ENCODE measurements at places on chromosomes 6 and 20.

- DNase-seq: no peak
These were observed 41.6 kb upstream of the RAB23 start for GRCh38 chr6:57263739-57264138.

- DNase-seq: no peak
These were observed 628.3 kb downstream of the MMUT start for GRCh38 chr6:48834706-48835105.

DNA sequence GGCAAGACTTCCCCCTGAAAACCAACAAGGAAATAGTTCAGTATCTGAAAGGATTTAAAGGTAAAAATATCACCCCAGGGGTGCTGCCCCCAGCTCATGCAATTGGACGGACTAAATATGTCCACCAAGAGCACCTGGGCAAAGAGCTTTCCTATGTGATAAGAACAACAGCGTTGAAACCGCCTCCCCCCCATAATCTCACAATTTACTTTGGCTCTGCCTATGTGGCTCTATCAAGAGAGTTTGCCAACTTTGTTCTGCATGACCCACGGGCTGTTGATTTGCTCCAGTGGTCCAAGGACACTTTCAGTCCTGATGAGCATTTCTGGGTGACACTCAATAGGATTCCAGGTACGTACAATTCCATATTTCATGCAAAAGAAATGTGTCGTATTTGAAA lies 35.8 kb downstream of the GCNT2 start:
- no peak for DNase-seq

DNA sequence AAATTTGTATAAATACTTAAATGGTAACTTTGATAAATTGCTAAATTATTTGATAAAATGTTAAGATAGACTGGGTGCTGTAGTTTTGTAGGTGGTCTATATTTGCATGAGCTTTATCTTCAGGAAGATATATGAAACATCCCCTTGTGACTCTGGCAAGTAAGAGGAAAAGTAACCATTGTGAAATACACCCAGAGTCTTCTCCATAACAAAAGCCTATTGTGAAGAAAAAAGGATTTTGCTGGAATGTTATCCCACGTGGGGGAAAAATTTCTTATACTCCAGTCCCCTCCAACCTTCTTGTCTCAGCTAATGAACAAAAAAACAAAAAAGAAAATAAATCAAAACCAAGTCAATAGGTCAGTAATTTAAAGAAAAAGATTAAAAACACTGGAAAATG lies 600.7 kb downstream of the HDGFL1 start:
- no peak for DNase-seq

GRCh38 chr6:129141499-129141898 lies 258.6 kb downstream of the LAMA2 start:
- no peak for DNase-seq

DNA sequence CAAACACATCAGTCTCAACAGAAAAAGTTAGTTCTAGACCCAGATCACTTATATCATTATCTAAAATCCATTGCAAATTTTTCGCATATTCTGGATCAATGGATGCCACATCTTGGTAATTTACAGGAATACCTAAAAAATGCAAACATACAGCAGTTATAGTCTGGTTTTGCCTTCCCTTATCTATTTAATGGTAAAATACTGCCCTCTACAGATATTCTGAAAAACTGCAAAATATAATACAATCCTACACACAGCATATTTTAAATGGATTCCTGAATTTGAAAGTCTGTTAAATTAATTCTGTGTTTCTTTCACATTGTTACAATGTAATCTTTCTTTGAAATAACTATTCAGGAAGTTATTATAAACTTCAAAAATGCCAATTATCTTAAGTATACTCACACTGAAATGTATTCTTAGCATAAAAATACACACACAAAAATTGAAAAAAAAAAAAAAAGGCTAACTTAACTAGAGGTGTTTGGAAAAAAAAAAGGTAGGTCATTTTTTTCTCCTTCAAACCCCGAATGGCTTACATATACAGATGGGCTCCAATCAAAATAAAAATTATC lies 88.4 kb downstream of the HACE1 start:
- DNase-seq: peak; percentile 9

- peak; percentile 71 for DNase-seq
These were observed 10.3 kb downstream of the MTO1 start for GRCh38 chr6:73471686-73472290.

GRCh38 chr20:9322661-9323060 lies 191.7 kb upstream of the LAMP5 start:
- no peak for DNase-seq

- no peak for DNase-seq
These were observed 556.8 kb upstream of the PTCHD4 start for GRCh38 chr6:48667797-48668196.

DNA sequence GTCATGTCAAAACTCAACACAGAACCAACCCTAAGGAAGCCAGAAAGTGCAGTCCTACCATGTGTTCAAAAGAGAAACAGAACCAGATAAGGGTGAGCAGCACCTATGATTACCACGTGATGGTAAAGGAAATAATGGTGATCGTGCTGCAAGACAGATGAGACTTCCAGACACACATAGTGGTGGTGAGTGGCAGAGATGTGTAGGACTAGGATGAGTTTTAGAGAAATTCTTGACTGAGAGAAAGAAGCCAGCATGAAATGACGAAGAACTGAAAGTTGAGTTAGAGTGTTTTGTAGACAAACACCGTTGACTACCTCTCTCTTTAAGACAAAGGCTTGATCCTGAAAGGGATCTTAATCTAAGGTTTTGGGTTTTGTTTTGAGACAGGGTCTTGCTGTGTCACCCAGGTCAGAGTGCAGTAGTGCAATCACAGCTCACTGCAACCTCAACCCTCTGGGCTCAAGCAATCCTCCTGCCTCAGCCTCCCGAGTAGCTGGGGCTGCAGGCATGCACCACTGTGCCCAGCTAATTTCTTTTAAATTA lies 10.6 kb upstream of the BTBD9 start:
- DNase-seq: no peak

GRCh38 chr20:20546402-20546801 lies 166.0 kb downstream of the RALGAPA2 start:
- DNase-seq: no peak

GRCh38 chr6:38753707-38754106 lies 38.6 kb downstream of the DNAH8 start:
- no peak for DNase-seq

- no peak for DNase-seq
These were observed 85.7 kb upstream of the CDH4 start for GRCh38 chr20:61166324-61166723.

- no peak for DNase-seq
These were observed 58.7 kb downstream of the BANF2 start for GRCh38 chr20:17758512-17758911.

DNA sequence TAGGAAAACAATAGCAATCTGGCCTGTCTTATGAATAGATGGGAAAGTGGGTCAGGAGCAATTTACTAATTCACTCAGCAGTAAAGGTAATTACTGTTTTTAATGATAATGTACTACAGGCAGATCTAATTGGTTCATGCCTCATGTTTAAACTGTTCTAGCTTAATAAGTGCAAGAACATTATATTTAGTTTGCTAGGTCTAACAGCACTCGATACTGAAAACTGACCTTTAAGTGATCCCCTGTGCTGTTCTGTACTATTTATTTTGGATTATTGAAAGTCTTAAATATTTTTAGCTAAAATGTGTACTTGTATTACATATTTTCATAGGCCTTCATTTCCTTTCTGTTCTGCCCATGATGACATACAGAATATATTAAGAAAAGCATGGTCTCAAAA lies 998.0 kb upstream of the GJE1 start:
- DNase-seq: no peak

- DNase-seq: no peak
These were observed 236.0 kb downstream of the TBXT start for GRCh38 chr6:165931675-165932074.

DNA sequence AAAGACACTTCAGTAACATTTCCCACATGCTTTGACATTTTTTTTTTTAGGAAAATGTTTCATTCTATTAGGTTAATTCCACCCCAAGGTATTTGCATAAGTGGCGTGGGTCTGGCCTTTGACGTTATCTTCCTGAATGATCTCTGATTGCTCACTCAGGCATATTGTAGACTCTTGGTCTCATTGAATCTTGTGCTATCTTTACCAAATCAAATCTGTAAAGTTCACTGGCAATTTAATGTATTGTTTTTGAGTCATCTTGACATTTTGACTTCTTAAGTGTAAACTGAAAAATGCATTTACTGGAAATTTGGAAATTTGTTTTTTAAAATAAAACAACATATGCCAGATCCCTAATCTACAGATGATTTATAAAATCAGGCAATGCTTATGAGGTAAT lies 16.0 kb upstream of the VIP start:
- DNase-seq: no peak

DNA sequence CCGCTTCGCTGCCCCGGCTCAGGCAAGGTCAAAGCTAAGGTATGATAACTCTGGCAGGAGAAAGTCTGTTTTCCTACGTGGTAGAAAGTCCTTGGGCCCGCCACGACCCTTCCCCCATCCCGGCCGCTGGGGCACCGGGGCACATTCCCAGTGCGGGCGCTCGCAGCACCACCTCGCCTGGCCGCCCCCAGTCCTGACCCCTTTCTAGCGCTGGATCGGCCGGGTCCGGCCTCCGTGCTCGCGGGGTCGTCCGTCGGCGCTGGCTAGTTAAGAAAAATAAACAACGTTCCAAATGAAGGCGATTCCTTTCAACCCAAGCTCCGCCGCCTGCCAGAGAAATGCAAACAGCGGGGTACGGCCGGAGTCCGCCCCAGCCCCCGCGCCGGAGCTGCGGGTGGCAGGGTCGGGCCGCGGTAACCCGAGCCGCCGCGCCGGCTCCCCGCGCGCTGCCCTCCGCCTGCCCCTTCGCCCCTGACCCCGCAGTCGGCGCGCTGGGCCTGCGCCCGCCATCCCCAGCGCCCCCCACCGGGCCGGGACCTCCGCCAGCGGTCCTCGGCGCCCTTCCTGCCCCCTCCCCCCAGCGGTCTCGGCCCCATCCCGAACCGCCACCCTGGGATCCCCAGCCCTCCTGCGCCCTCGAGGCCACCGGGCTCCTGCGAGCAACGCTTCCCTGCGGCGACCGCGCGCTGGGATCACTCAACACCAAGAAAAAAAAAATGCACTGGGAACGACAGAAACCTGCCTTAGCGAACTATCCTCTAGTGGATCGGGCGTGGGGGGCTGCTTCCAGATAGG lies 37.6 kb downstream of the NCR2 start:
- no peak for DNase-seq

GRCh38 chr20:51491393-51491792 lies 51.1 kb downstream of the NFATC2 start:
- DNase-seq: no peak

- DNase-seq: no peak
These were observed 177.0 kb upstream of the MMS22L start for GRCh38 chr6:97459986-97460385.

- DNase-seq: peak; percentile 28
These were observed 22.2 kb downstream of the CARMIL1 start for GRCh38 chr6:25301362-25301761.

DNA sequence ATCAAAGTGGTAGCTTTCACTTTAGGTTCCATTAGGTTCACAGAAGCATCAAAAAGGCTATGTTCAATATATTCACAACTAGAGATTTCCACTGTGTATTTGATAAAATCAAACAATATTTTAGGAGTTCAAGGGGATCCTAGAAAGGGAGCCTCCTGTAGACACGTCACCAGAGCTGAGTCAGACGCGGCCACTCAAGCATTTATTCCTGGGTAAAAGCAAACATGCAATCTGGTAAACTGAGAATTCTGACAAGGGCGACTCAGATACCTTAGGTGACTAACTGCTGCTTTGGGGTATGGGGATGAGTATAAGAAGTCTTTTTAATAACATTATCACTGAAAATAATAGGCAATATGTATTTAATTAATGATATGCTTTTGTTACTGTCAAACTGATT lies 118.7 kb upstream of the HMGN3 start:
- no peak for DNase-seq

DNA sequence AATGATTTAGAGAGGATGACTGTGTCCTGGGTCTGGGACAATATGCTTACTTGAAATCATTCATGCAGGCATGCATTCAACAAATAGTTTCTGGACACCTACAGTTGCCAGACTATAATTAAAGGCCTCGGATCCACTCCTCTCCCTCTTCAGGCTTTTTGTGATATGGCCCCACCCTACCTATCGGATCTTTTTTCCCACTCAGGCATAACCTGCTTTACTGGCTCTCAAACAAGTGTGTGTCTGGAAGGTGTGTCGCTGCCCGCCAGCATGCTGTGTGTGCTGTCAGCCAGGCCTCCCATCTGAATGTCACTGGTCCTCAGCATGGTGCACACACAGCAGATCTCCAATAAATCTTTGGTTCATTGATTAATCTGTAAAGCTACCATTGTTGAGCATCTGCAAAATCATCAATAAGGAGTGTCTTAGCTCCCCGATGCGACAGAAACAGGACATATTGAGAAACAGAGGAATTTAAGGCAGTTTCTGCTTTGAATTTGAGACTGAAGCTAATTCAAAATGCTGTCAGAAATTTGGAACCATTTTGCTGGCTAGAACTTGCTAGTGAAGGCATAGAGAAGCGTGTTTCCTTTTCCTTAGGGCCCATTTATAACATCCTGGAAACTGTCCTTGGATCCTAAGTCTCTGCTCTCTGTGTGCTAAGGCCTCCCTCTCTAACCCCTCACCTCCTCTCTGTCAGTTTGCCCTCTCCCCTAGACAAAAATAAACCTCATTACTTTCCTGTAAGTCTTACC lies 23.5 kb upstream of the CCN6 start:
- DNase-seq: no peak

DNA sequence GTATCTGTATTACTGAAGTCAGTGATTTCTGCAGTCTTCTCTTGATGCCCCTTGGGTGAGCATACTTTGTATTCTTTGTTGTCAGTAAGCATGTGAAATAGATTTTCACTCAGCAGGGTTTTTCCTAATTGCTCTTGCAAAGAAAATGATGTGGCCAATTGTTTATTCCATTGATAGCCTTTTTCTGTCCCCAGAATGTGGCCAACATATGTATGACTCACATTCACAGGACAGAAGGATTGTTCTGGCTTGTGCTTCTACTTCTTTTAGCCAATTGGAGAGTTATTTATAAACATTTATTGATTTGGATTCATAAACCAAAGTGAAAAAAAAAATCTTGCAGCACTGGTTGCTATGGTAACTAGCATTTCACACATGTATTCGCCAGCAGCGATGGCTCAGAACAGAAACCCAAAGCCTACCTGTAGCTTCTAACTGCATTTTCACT lies 54.4 kb upstream of the RBM24 start:
- no peak for DNase-seq

DNA sequence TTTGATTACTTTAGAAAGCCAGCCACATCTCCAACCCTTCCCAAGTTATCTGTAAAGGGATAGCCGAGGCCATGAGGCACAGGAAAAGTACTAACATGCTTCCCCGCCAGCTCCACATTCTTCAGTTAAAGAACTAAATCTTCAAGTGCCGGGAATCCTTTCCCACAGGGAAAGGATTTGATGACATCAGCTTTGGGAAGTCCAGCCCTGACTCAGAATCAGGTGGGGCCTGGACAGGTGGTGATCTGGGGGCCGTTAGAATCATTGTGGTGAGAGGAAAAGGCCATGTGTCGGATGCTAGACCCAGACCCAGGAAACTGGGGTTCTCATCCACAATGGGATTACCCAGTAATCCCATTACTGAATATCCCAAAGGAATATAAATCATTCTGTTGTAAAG lies 580.0 kb downstream of the QKI start:
- DNase-seq: no peak
